C1 segment of cervical spinal cord (tissue), 14 donors: ENCODE measurements at places on chromosomes 13 and 19.

DNA sequence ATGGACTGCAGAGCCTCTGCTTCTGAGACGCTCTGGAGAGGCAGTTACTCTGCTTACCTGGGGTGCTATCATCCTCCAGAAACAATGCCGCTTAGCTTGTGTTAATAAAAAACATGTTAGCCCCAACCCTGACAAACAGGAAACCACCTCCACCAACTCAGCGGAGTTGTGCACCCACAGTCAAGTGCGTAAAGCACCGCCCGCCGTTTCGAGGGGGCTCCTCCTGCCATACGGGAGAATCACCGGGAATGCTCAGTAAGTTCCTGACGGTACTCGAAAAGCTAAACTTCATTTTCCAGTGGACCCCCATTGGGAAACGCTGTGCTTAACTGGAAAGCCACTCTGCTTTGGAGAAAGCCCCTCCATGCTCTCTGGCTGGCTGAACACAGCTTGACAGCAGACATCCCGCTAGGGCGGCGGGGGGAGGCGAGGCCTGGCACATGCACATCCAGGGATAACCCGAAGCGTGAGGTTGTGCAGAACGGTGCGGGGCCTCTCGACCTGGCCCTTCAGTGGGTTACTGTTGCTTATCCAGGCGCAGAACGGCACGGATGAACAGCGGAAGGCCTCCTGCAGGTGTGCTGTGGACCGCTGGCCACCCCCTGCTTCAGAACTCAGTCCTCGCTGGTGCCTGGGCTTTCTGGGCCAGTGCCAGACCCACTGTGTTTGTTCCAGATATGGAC, 17.1 kb downstream of the GAS6 start:
- DNase-seq, result no peak

GRCh38 chr13:99911965-99912566, 59.5 kb downstream of the ZIC5 start:
- DNase-seq, result no peak

DNA sequence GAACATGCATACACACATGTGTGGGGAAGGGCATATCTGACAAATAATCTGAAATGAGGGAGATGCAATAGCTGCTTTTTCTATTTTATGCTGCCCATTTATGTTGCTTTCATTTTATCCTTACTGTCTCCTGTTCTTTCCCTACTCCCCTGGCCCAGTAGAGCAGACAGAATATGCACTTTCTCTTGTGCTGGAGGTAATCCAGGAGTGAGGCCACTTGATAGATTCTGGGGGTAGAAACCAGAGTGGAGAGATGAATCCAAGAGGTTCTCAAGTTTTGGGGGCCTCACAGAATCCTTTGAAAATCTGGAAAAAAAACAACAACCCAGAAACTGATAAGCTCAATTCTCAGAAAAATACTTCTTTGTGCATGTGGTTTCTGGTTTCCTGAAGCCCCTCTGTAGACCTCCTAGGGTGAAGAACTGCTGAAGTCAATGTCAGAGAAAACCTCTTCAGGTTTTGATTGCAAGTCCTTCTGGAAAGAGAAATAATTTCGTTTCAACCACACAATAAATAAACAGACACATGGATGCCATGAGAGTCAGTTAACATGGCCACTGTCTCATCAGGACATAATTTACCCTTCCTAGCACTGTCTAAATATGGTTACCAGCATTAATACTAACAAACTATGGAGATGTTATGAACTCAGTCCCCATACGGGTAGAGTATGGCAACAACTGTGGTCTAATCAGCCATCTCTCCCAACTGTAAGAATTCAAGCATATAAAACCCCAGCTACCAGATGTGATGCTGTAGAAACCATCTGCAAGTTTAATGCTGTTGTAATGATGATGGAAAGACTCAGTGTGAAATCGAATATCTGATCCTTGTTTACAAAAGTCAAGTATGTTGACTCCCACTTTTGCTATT, 355.6 kb downstream of the SLC7A1 start:
- DNase-seq, result no peak

DNA sequence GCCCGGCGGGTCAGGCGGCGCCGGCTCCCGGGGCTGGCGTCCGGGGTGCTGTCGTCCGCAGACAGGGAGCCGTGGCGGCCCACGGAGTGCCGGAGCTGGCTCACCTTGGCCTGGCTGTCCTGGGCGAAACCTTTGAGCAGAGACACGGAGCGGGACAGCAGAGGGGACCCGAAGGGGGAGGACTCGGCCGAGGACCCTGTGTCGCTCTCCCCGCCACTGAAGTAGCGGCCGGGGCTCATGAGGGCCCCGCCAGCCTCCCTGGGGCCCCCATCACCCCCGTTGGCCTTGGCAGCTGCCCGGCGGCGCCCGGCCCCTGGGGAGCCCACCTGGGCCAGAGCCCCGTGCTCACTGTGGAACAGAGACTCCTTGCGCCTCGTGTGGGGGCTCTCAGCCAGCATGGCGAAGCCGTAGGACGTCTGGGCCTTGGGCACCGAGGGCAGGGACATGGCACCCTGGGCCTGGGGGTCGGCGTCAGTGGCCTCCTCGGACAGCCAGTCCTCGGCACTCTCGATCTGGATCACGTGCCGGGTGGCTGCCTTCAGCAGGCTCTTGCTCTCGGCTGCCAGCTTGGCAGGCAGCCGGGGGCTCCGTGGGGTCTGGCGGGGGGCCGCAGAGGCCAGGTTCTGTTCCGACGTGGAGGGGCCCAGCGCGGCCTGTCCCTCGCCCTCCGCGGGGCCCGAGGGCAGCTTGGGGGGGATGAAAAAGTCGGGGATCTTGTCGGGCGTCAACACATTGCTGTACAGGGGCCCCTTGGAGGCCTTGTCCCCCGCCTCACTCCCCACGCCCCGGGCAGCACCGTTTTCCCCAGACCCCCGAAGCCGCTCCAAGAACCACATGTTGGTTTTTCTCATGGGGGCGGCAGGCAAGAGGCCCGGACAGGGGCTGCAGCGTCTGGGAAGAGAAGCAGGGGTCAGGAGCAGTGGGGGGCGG, 1.2 kb downstream of the C2CD4C start:
- DNase-seq, result no peak

DNA sequence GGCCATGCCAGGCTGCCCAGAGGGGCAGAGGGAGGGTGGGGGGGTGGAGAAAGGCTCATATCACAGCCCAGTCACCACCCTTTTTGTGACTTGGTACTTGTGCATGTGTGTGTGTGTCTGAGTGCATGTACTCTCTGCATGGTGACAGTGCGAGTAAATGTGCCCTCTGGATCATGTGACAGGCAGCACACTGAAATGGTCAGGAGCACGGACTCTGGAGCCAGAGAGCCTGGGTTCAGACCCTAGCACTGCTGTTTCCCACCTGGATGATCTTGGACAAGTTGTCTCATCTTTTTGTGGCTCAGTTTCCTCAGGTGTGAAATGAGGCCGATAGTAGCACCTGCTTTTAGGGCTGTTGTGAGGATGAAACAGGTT, 2.0 kb downstream of the CIC start:
- no peak for DNase-seq

DNA sequence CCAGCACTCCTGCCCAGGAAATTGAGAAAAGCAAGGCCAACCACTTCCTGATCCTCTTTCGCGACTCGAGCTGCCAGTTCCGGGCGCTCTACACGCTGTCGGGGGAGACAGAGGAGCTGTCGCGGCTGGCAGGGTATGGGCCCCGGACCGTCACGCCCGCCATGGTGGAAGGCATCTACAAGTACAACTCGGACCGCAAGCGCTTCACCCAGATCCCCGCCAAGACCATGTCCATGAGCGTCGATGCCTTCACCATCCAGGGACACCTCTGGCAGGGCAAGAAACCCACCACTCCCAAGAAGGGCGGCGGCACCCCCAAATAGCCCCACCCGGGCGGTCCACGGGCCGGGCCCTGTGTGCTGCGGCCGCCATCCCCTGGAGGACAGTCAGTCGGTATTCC, 11.6 kb downstream of the XAB2 start:
- DNase-seq, result no peak

DNA sequence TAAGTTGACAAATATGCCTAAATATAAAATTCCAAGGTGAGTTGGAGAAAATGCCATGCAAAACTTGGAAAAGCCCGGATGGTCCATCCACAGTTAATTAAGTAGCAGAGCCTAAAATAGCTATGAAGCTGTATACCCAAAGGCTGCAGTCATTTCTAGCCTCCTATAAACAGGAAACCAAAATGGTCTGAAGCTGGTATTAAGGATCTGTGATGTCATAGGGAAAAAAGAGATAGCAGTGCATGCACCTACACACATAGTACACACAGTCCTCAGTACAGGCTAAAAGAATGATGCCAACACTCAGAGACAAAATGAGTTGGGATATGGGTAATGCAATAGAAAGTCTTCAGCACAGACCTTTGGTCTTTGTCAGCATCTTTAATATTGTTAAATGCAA, 736.9 kb downstream of the EFNB2 start:
- DNase-seq, result no peak

GRCh38 chr13:24184882-24185281, 24.4 kb downstream of the SPATA13 start:
- DNase-seq, result no peak

DNA sequence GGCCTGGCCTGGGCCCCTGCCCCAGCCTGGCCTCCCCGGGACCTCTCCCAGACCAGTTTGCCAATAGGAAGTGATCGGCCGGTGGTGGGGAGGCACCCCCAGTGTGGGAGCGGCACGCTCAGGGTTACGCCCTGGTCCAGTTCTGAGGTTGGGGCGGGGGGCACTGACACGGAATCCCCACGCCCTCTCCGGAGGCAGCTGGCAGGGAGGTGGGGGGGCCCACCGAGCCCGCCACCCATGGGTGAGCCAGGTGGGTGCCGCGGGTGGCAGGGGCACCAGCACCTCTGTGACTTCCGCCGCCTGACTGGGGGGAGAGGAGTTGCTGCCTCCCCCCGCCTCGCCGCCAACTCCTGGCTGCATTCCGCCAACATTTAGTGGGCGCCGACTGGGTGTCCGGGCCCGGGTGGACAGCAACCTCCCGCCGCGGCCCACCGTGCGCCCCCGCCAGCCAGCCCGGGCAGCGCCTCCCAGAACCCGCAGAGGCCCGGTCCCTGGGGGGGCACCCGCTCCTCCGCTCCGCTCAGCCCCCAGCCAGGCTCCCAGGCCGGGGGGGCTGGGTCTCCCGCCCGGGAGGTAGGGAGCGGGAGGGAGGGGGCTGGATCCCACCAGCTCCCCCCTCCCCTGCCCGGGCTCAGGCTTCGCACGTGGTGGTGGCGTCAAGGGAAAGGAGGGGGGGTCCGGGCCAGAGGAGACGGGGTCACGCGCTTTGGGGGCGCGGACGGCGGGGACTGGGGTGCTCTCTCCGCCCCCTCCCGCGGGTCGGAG, 2.0 kb downstream of the ZBTB7A start:
- DNase-seq, result peak; percentile 74
